ENCODE measurements at places on chromosomes 5 and 9.
A peak's percentile ranks its signal among the peaks of the same experiment; 100 is the strongest.

DNA sequence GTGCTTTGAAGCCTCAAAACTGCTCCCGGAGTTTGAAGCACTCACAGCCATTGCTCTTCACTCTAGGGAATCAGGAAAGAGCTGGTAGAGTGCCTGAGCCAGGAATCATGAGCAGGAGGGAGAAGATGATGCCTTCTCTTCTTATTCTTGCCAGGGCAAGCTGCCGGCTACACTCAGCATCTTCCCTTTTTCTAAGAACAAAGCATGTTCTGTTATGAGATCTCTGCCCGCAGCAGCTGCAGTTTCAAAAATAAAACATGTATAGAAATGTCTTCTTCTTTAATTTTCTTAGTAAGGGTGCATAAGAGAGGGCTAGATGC is 57.9 kb upstream of the RICTOR start:
- DNase-seq = no peak

DNA sequence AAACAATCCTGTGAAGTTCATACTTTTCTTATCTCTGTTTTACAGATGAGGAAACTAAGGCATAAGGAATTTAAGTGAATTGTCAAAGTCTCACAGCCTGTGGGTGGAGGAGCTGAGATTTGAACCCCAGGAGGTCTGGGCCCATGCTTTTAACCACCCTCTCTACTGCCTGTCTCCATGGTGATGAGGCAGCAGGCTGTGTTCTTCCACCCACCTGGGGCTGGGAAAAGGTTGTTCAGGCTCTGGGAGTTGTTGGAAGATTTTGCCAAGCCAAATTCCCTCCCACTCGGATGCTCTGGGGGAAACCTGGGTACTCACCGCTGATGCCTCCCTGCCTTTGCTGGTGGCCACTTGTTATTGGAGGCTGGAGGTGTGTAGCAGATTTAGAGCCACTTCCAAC is 18.3 kb upstream of the SYNPO start:
- DNase-seq = no peak

DNA sequence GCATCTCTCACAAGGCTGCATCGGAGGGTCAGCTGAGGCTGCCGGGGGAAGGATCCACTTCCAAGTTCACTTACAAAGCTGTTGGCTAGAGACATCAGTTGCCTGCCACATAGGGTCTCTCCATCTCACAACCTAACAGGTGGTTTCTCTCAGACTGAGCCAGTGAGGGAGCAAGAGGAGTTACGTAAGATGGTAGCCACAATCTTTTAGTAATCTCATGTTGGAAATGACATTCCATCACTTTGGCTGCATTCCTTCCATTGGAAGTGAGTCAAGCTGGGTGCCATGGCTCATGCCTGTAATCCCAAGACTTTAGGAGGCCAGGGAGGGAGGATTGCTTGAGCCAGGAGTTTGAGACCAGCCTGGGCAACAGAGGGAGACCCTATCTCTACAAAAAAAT is 7.4 kb upstream of the GRK6 start:
- DNase-seq = no peak

- DNase-seq = no peak
Measured at GRCh38 chr9:88258024-88258423, 119.7 kb upstream of the SPATA31C2 start.

- DNase-seq = no peak
Measured at GRCh38 chr9:92706218-92706940, 36.4 kb upstream of the IPPK start.

DNA sequence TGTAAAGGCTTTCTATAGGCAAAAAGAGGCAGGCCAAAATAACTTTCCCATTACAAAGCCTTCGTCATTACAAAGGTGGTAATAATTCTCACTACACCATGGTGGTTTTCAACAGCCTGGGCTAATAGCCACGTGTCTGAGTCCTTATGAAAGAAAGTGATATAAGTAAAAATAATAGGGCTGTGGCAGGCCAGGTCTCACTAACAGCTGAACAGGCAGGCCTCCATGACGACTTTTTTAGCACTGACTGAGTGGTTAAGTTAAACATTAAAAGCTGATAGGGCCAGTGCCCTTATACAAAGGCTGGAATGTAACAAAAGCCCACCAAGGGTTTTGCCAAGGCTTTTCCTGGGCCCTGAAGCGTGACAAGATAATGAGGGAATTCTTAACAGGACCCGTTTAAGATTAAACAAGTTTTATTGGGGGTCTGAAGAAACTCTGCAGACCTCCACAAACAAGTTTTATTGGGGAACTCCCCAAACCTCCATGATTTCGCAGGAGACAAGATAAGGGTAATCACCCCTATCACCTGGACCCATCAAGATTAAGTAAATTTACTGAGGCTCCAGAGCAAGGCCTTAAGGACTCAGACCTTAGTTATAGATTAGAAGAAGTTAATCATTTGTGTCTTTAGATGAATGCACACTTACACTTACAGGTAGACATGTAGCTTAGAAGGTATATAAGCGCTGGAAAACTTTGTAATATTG is 412.9 kb downstream of the CHSY3 start:
- DNase-seq = no peak

- no peak for DNase-seq
Measured at GRCh38 chr5:42767491-42768105, 11.0 kb downstream of the CCDC152 start.

- peak; percentile 93 for DNase-seq
Measured at GRCh38 chr5:176361437-176362232, at the start of gene KIAA1191. KIAA1191 (minus strand) TSS chr5:176361764; CDS start chr5:176359508, 2,256 bp downstream.

- no peak for DNase-seq
Measured at GRCh38 chr9:37382982-37383357, 39.5 kb upstream of the GRHPR start.

GRCh38 chr5:136063778-136064465 is 35.1 kb downstream of the TGFBI start:
- DNase-seq = no peak

DNA sequence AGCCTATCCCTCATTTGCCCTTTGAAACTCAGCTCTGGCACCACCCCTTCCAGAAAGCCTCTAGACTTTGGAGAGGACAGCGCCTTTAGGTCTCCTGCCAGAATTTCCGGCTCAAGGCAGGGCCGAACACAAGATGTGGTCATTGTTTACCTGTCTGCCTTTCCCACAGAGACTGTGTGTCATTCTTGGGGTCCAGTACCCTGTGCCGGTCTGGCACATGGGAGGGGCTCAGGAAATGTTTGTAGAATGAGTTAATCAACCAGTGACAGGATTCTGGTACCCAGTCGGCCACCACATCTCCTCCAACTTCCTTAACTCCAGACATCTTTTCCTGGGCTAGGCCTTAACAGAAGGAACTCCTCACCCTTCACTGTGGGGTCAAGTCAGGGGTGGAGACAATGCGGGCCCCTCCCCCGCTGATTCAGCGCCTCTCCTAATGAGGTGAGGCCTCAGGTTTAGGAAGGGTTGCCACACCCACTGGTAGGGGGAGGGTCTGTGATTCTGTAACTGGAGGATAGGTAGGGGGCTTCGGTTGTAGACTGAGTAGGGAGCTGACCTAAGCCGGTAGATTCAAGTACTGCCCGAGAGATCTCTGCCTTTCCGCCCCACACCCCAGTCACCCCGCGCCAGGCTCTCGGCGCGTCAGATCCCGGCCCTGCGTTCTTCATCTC is 29.3 kb downstream of the PCDH1 start:
- no peak for DNase-seq

DNA sequence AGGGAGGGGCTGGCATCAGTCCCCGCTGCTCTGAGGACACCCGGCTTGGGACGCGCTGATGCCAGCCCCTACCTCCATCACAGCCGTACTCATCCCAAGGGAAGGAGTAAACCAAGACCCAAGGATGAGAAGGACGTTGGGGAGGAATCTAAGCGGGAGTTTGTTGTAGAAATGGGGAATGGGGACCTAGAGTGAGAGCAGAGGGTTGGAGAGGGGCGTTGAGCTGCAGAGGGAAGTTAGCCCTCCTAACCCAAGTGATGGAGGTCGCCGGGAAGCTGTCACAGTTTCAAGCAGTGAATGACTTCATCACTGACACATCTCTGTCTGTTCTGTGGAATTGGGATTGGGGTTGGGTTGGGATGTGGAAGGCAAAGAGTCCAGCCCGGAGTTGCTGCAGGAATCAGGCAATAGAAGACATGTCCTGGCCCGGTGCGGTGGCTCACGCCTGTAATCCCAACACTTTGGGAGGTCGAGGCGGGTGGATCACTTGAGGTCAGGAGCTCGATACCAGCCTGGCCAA is 759 bp upstream of the SUSD1 start:
- DNase-seq = no peak

DNA sequence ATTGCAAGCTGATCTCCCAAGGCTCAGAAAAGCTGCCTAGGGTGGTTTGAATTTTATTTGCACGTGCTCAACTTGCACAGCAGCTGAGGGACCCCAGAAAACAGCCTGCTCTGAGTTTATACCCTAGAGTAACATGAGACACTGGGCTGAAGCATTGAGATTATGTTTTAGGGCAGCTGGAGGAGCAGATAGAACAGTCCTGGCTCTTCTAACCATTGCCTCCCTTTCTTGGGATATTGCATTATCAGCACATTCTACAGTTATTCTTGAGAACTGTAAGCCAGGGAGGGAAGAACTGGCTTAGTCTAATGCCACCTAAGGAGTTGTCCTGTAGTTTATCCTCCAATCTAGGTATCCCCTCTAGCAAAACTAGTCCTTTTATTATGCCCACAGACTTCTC is 10.3 kb downstream of the SMC2 start:
- DNase-seq = no peak

GRCh38 chr5:171882118-171882517 is 96.5 kb downstream of the SMIM23 start:
- DNase-seq = no peak
